ENCODE measurements at places on chromosomes 12 and 14.

- DNase-seq: no peak
These were observed 82.8 kb downstream of the SLC38A1 start for GRCh38 chr12:46186088-46186487.

- no peak for DNase-seq
These were observed 55.2 kb upstream of the KCNH3 start for GRCh38 chr12:49483619-49484018.

DNA sequence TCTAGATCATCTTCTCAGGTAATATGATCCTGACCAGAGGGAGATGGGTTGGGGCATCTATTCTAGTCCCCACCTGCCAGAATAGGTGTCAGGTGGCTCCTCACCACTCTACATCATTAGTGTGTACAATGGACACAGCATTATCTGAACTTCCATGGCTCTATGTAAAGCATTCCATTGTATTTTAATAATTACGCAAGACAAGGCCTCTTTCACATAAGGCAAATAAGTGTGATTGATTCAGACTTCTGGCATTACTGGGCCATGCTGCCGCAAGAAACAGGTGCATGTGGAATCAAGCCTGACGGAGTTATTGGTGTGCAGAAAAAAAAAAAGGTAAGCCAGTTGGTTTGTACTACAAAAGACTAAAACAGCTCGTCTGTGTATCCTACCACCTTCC lies 3.1 kb upstream of the DDHD1 start:
- no peak for DNase-seq

DNA sequence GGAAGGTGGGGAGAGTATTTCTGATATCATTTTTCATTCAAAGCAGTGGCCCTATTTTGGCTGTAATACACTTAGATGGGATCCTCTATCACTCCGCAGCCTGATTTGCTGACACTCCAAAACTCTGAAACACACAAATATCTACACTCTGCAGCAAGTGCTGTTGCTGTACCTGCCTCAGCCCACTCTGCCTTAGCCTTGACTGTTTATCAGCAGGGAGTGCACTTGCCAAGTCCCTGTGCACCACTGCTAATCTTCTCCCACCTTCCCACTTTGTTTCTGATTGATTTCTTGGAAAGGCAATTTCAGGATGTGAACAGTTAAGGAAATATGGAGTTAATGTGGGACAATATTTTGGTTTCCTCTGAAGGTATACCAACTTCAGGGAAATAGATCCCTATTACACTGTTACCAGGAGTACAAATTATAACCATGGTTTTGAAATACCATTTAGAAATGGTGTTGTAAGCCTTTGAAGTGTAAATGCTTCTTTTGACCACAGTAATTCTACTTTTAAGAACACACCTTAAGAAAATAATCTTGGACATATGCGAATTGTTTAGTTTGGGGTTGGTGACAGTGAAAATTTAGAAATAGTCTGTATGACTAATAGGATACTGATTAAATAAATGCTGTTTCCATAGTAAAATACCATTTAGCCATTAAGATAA lies 59.3 kb downstream of the MBIP start:
- no peak for DNase-seq

GRCh38 chr14:23113431-23114119 lies 5.5 kb downstream of the CEBPE start:
- DNase-seq: no peak

- DNase-seq: no peak
These were observed 313.5 kb upstream of the KITLG start for GRCh38 chr12:88893801-88894200.

DNA sequence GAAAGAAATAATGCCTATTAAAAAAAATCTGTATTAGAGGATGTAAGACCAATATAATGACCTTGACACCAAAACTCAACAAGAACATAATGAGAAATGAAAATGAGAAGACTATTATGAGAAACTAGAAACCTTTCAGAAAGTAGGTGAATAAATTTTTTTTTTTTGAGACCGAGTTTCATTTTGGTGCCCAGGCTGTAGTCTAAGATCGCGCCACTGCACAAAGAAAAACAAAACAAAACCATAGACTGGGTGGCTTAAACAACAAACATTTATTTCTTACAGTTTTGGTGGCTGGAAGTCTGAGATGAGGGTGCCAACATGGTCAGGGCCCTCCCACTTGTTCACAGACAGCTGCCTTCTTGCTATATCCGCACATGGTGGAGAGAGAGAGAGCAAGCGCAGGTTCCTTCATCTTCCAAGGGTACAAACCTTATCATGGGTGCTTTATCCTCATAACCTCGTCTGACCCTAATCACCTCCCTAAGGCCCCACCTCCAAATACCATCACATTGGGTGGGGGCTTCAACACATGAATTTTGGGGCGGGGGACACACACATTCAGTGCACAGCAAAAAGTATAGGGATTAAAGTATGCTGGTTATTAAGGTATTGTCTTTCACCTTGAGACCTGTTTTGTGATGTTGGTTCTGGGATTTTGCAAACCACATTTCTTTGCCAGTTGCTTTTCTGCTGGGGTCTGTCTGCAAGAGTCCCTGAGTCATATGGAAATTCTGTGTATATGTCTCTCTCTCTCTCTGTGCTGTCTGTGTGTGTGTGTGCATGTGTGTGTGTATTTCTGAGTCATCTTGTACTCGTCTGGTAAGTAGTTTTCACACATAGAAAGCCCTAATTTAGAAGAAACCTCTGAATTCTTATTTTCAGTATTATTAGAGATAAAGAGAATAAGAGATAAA lies 26.2 kb downstream of the ZCRB1 start:
- no peak for DNase-seq

GRCh38 chr14:73771848-73772638 lies 57.9 kb upstream of the PNMA1 start:
- no peak for DNase-seq
